ENCODE measurements at places on chromosomes 16 and 17.
A peak's percentile ranks its signal among the peaks of the same experiment; 100 is the strongest.

DNA sequence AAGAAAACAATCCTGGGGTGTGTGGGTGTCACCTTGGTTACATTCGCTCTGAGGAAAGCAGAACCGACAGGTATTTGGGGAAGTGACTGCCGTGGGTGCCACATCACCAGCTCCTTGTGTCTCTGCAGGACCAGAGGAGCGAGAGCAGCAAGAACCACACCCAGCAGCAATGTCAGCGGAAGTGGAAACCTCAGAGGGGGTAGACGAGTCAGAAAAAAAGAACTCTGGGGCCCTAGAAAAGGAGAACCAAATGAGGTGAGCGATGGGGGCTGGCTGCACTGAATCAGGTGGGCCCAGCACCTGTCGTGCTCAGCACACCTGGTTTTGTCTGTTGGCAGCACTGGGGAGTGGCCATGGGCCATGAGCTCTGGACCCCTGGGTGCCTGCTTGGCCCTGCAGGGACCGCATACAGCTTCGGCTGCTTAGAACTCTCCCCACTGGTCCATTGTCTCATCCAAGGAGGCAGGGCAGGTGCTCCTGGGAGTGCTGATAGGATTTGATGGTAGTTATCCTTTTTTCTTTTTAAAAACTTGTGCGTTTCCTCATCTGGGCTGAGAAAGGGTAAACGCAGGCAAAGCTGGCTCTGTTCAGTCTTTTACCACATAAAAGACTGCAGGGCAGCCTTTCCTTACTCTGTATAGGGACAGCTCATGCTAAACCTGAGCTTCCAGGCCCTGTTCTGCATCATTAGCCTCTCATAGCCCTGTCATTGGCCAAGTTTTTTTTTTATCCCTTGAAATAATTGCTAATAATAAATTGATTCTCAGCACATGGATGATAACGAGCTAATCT is 29.4 kb downstream of the HMOX2 start:
- no peak for DNase-seq

GRCh38 chr16:85041219-85042166 is 13.9 kb downstream of the KIAA0513 start:
- no peak for DNase-seq

GRCh38 chr16:84970447-84971127 is 40.7 kb downstream of the ZDHHC7 start:
- no peak for DNase-seq

- no peak for DNase-seq
Observed at GRCh38 chr17:72719578-72720493, 372.7 kb downstream of the SLC39A11 start.

- DNase-seq, result no peak
Observed at GRCh38 chr17:74574489-74575142, 7.3 kb upstream of the CD300H start.

GRCh38 chr17:79360196-79360595 is 250.7 kb downstream of the RBFOX3 start:
- no peak for DNase-seq

- DNase-seq, result no peak
Observed at GRCh38 chr16:2443555-2443954, 14.3 kb downstream of the CCNF start.

- no peak for DNase-seq
Observed at GRCh38 chr16:24749310-24749709, 19.9 kb downstream of the TNRC6A start.

DNA sequence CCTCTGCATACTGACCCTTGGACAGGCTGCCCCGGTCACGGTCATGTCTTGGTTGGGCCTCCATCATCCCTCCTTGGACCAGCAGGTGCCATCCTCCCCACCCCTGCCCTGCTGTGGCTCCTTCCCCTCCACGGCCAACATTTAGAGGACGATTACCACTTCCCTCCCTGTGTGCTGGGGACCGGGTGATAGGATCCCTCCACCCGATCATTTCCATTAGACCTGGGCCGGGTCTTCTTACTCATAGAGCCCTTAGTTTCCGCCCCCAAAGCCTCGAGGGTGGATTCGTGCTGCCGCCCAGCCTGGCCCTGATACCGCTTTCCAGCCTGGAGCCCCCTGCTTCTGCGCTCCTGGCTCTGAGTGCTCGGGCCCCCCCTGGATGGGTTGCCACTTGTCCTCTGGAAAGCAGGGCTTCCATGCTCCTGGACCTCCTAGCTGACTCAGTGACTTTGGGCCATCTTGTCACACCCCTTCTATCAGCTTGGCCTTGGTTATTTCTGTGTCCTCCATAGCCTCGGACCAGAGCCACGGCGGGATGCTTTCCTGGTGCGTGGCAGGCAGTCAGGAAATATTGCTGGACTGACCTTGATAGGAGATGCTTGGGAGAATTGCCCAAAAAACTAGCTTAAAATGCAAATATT is 171.4 kb downstream of the SEC14L1 start:
- DNase-seq, result no peak

DNA sequence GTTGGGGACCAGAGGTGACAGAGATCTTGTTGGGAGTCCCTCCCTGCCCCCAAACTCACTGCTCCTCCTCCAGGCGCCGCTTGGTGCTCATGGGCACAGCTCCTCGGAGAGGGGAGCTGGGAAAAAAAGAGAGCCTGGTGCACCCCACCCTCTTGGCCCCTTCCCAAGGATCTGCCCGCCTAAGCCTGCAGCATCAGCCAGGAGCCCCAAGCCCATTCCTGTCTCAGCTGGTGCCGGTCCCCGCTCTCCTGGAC is 400 bp downstream of the HCFC1R1 start:
- DNase-seq, result no peak

DNA sequence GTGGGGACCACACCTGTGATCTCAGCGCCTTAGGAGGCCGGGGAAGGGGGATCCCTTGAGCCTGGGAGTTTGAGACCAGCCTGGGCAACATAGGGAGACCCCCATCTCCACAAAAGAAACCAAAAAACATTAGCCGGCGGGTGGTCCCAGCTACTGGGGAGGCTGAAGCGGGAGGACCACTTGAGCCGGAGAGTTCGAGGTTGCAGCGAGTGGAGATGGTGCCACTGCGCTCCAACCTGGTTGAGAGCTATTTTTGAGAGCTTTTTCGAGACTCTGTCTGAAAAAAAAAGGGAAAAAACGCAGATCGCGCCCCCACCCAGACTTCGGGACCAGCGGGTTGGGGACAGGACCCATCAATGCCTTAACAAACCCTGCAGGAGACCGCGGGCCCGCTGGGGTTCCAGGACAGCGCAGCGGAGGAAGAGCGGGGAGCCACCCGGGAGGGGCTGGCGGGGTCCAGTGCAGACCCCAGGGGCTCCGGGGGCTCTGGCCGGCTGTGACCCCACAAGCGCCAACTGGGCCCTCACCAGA is 762 bp upstream of the BAIAP3 start:
- DNase-seq, result no peak

- DNase-seq, result no peak
Observed at GRCh38 chr17:45077643-45078042, 16.5 kb downstream of the NMT1 start.

DNA sequence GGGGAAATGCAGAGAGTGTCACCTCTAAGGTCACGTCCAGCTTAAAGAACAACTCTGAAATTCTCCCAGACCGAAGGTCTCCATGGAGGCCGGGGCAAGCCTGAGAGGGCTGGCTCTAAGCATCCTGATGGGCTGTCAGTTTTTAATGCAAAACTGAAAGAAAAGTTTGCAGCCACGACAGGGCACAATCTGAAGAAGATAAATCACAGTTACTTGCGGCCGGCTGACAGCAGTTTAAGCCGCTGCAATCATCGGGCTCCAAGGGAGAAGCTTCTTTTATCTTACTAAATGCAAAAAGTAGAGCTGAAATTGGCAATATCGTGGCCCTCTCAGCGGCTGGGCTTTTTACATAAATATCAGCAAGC is 168.8 kb downstream of the CYLD start:
- DNase-seq, result no peak

DNA sequence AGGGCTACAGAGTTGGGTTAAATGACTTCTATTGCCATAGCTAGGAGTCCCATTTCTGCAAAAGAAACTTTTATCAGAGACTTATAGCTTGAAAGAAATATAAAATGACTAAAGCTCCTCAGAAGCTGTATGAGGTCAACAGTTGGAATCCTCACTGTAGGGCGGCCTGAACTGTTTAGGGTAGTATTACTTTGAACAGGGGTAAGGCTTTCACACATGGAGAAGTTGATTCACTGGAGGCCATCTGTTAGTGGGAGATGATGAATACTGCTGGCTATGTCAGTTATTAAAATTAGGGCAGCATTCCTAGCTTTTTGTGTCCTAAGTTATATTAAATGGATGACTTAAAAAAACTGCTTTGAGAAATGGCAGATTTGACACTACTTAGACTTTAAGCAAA is 6.0 kb downstream of the TTC19 start:
- DNase-seq, result no peak

DNA sequence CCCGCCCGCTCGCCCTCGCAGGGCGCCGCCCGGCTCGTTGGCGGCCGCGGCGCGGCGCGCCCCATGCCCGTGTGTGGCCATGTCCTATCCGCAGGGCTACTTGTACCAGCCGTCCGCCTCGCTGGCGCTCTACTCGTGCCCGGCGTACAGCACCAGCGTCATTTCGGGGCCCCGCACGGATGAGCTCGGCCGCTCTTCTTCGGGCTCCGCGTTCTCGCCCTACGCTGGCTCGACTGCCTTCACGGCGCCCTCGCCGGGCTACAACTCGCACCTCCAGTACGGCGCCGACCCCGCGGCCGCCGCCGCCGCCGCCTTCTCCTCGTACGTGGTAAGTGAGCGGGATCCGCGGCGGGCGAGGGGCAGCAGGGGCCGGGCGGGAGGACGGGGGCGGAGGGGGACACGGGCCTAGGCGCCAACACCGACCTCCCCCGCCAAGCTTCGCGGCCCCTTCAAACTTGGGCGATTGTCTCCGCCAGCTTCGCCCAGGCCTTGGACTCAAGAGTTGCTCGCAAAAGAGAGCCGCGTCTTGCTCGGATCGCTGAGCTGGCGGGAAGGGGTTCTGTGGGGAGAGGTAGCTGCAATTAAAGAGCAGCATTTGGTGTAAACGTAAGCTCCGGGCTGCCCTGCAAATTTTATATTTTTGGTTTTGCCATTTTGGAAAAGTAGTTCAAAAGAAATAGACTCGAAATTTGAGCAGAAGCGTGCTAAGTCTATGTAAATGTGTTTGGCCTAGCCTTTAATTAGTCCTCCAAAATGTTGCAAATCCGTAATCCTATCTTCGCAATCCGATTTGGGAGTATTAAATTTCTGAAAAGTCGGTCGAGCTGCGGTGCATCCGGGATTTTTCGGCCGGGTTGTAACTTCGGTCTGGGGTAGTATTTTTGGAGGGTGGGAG is 702 bp downstream of the IRX5 start:
- DNase-seq, result no peak

DNA sequence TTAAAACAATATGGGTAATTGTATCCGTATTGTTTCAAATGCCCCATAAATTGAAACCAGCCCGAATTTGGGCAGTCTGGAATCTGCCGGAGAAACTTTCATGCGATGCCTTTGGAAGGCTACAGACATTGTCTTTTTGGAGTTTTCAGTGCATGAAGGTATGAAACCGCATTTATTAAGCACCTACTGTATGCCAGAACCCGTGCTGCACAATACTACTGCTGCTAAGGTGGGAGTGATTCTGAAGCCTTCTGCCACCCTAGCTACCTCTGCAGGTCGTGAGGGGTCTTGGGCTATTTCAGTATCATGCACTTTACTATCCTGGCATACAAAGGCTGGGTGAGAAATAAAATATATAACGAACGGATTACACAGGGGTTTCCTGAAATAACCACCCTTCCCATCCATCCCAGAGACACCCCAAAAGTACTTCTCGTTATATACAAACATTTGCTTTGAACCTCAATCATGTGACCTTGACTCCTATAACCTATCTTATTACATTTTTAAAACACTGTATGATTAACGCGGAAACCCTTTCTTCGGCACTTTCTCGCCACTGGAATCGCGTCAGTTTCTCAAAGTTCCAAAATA is 1.0 kb upstream of the MSI2 start:
- DNase-seq, result no peak

DNA sequence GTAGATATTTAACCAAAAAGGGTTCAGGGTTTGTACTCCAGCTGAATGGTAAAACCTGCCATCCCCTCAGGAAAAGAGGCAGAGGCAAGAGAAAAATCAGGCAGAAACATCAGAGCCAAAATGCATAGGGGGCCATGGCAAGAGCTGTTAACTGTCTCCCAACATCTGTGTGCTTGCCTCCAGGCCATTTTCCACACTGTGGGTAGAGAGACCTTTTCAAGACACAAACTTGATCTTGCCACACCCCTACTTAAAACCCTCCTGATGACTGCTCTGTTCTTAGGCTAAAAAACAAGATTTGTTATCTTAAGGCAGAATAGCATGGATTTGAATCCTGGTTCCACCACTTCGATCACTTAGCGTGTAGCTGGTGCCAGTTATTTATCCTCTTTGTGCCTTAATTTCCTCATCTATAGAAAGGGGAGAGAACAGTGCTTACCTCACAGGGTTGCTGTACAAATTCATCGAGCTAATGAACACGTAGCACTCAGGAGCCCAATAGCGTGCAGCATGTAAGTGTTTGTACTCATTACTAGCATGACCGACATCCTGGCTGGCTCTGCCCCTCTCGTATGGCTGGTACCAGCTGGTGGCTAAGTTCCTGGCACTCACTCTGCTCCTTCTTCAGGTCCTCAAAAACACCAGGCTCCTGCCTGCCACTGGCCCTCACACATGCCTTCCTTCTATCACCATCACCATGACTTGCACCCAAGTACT is 25.8 kb downstream of the STAT3 start:
- no peak for DNase-seq

GRCh38 chr17:17902376-17902775 is 65.6 kb upstream of the SREBF1 start:
- DNase-seq, result no peak

DNA sequence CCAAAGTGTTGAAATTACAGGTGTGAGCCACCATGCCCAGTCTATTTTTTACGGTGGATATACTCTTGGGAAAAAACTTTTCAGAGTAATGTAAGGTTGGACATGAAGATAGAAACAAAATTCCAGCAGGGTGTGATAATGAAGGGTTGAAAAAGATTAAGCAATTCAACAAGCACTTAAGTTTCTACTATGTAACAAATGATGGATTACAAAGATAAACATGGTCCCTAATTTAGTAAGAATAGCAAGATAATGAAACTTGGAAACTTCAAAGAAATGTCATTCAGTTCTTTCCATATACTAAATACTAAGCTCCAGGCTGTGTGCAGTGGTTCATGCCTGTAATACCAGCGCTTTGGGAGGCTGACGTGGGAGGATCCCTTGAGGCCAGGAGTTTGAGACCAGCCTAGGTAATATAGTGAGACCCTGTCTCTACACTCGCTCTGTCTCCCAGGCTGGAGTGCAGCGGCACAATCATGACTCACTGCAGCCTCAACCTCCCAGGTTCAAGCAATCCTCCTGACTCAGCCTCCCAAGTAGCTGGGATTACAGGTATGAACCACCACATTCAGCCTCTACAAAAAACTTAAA is 31.0 kb downstream of the PSMD12 start:
- peak; percentile 32 for DNase-seq

GRCh38 chr16:48497129-48497528 is 111.9 kb upstream of the SIAH1 start:
- DNase-seq, result no peak

DNA sequence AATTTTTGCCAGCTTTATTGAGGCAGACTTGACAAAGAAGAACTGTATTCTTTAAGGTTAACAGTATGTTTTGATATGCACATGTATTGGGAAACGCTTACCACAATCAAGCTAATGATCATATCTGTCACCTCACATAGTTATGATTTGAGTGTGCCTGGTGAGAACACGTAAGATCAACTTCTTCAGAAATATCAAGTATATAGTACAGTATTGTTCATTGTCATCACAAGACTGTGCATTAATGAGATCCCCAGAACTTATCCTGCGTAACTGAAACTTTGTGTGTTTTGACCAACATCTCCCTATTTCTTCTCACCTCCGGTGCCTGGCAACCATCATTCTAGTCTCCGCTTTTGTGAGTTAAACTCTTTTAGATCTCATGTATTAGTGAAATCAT is 756.4 kb upstream of the EEF2KMT start:
- DNase-seq, result no peak

GRCh38 chr16:711548-712320 is 3.2 kb upstream of the METRN start:
- DNase-seq, result no peak
